Hepatocyte (in vitro differentiated cells): ENCODE measurements at places on chromosomes 2 and 18.

DNA sequence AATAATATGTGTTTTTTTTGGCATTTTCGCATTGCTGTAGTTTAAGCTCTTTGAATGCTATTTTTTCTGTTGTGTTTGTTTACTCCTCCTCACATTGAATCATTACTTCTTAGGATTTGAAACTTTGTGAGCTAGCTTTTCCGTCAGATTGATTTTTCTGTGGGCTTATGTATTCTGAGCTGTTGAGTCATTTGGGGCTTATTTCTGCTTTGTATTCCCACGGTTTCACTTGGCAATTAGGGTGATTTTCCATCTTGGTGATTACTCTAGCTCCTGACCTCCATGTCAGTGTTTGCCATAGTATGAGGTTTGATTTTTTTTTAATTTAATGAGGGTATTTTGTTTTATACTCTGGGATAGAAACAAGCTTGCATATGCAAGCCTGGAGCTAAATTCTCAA lies 200.0 kb downstream of the CCDC102B start:
- no peak for DNase-seq

DNA sequence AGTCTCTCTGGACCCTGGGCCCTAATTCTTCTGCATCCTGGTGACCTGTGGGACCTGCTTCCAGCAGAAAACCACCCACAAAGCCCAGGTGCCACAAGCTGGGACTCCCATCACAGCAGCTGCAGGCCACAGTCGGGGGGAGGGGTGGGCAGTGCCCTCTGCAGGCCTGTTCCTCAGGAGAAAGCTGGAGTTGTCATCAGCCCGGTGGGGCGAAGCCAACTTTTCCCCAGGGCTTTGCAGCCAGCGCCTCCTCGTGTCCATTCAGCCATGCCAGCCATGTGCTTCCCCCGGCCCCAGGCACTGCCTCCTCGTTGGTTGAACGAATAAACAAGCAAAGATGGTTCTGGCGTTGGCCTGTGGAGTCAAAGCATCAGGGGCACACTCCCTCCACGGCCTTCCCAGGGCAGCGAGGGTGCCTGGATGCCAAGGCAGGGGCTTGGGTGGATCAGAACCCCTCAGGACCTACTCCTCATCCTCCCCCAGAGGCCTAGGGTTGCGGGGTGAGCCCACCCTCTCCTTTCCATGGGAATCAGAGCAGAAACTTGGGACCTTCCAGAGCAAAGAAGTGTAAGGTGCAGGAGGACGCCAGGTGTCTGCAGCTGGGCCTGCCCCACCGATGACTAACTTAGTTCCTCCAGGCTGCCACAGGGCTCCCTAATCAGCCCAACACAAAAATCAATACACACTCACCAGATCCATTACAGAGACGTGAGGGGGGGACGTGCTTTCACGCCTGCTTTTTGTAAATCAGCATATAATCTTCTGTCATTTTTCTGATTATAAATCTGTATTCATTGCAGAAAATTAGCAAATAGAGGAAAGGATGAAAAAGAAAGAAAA lies 75.7 kb upstream of the RAB6C start:
- no peak for DNase-seq

- no peak for DNase-seq
Observed at GRCh38 chr18:13409026-13409425, 190.5 kb downstream of the LDLRAD4 start.

DNA sequence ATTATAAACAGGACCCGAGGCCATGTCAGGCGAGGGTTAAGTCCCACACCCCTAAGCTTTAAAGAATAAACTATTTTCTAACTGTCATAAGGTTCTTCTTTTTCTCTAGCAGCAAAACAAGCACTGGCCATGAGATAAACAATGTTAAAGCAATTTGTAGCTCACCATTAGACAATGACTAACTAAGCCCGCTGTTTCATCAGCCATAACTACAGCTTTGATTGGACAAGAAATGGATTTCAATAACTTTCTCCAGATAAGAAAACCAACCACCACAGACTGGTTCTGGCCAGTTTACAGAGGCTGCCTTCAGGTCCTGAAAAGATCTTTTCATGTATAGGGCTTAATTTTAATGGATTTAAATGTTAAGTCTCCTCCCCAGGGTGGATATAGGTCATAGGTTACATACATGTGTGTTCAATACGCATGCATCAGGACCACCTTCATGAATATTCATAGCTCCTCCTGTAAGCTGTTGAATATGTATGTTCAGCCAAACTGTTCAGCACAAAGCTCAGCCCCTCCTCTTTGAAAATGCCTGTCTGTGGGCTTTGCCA lies 108.7 kb upstream of the RAB6C start:
- no peak for DNase-seq
